ENCODE measurements at places on chromosomes 5 and 9.

GRCh38 chr5:23613566-23613965 lies 106.2 kb downstream of the PRDM9 start:
- no peak for DNase-seq

- DNase-seq, result no peak
Measured at GRCh38 chr9:116405321-116405720, 251.7 kb downstream of the PAPPA start.

DNA sequence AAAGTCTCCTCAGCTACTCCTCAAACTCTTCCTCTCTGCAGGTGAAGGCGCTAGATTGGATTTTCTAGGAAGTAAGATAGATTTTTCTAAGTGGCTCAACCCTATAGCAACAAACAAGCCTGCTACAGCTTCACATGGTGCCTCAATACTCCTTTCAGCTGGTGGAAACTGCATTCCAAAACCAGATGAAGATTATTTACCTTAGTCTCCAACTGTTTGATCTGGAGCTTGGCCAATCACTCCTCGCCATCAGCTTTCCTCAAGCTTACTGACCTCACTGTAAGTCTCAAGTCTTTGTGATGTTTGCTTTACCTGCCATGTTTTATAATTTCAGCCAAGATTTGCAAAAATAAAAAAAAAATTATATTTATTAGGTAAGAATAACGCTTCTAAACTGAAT lies 622.4 kb downstream of the CHSY3 start:
- no peak for DNase-seq

- no peak for DNase-seq
Measured at GRCh38 chr5:1507014-1507375, 16.8 kb downstream of the LPCAT1 start.

GRCh38 chr9:136189394-136190236 lies 15.3 kb downstream of the LHX3 start:
- no peak for DNase-seq

DNA sequence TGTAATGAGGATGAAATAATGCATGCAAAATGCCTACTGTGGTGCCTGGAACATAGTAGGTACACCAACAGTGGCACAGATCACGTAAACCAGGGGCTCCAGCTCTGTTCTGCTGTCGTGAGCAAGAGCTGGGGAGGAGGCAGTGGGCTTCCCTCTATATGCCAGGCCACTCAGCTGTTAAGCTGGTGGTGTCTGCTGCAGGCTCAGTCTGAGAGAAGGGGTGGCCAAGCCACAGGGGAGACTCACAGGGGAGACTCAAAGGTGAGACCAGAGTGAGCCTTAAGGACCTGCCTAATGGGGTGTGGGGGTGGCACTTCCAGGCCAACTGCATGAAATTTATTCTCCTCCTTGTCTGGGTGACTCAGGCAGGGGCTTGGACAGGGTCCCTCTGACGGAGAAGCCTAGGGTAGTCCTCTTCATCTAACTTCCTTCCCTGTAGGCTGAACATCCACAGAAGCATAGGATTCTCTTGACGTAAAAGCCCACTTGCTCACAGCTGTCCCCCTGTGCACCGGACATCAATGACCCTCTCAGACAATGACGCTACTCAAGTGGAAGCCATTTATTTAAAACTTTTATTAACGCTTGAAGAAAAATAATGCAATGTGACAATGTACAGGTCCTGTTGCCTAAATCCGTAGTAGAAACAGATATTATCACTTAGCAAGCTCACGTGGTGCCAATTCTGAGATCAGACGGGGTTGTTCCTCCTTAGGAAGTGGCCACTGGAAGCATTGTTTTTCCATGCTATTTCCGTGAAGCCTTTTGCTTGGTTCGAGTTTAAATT lies 13.9 kb downstream of the STC2 start:
- DNase-seq, result no peak

DNA sequence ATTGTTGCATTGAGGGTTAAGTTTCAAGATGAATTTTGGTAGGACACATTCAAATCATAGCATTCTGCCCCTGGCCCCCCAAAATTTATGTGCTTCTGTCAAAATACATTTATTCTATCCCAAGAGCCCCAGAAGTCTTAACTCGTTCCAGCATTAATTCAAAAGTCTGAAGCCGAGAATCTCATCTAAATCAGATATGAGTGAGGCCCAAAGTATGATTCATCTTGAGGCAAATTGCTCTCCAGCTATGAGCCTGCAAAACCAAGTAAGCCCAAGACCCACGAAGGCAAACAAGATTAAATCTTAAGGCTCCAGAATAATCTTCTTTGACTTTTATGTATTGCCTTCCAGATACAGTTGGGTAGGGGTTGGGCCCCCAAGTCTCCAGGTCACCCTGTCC lies 19.2 kb downstream of the TNPO1 start:
- no peak for DNase-seq

DNA sequence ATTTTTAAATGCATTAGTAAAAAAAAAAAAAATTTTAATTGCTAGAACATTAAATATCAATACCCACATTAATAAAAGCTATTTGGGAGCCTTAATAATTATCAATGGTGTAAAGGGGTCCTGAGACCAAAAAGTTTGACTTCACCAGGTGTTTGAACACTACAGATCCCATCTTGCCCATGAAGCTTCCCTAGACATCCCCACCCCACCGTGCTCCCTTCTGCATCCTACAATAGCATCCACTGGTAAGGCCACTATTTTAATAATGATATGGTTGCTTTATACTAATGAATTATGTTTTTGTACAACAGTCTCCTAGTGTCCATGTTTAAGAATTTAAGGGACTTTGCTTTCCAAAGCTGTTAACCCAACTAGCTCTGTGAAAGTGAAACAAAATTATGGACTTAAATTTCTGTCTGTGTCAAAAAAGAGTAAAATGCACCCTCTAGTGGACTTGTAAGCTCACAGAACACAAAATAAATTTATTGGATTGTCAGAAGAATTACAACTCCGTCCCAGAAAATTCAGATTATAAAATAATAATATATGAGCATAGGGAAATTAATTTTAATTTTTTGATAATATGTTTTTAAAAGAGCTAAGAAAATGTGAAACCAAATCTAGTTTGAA lies 76.0 kb downstream of the ARL15 start:
- DNase-seq, result no peak

GRCh38 chr9:79896390-79896980 lies 324.7 kb downstream of the TLE4 start:
- no peak for DNase-seq

DNA sequence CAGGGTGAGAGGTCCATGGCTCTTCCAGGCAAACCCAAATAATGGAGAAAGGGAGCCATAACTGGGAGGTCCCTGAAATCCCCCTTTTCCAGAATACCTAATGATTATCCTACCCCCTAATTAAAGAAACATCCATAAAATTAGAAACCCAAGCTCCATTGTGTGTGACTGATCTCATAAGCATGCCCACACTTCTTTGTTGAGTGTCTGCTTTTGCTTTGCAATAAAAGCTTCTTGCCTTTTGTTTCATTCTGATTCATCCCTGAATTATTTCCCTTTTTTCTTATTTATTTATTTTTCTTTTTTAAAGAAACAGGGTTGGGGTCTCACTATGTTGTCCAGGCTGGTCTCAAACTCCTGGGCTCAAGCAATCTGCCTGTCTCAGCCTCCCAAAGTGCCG lies 33.1 kb downstream of the BTF3 start:
- no peak for DNase-seq

DNA sequence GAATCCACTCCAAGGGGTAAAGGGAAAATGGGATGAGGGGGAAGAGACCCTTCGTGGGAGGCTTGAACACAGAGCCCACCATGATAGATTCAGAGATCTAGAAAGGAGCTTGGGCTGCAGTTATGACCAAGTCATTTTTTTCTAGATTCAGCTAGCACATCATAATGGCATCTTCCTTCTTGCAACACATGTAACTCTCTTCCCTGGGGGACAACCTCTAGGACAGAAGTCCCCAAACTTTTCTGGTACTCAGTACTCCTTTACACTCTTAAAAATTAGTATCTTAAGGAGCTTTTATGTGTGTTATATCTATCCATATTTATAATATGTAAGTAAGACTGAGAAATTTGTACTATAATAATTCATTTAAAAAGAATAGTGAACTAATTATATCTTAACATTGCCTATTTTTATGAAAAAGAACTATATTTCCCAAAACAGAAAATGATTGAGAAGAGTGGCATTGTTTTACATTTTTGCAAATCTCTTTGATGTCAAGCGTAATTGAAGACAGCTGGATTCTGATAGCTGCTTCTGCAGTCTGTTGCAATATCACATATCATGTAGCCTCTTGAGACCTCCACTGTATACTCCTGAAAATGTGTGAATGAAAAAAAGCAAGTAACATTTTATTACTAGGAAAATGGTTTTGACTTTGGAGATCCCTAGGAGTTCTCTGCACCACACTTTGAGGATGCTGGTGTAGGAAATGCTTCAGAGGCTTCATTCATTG lies 875 bp downstream of the ACO1 start:
- no peak for DNase-seq

DNA sequence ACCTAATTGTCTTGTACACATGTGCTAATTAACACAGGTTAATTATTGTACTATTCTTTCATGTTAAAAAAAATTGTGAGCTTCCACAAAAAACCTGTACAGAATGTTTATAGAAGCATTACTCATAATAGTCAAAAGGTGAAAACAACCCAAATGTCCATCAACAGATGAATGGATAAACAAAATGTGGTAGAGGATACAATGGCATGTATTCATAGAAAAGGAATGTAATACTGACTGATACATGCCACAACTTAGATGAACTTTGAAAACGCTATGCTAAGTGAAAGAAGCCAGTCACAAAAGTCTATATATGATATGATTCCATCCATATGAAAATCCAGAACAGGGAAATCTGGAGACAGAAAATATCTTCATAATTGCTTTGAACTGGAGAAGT lies 25.6 kb downstream of the RRAGA start:
- DNase-seq, result no peak

DNA sequence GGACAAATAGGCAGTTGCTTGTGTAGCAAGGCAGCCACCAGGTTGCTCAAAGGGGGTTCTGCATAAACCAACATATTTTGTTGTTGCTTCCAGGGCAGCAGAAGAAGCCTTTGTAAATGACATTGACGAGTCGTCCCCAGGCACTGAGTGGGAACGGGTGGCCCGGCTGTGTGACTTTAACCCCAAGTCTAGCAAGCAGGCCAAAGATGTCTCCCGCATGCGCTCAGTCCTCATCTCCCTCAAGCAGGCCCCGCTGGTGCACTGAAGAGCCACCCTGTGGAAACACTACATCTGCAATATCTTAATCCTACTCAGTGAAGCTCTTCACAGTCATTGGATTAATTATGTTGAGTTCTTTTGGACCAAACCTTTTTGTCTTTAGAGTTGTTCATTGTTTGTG lies 20.8 kb downstream of the CLTA start:
- no peak for DNase-seq
